Activated T-helper 1 cell treated with anti-CD3 and anti-CD28 coated beads, Interleukin-12 subunit alpha, Interleukin-12 subunit beta, Interleukin-2, Interleukin-4 antibody, amounts not matched to agents 30 ng/mL and 10 ng/mL and 1 ng/mL, durations not matched to agents 14 hours and 24 hours and 36 hours (primary cell): ENCODE measurements at places on chromosomes 1 and 21. TPM values are rescaled to one million over a fixed set of nuclear protein-coding genes. Genes with fewer than 3 reads are reported as not detected.

DNA sequence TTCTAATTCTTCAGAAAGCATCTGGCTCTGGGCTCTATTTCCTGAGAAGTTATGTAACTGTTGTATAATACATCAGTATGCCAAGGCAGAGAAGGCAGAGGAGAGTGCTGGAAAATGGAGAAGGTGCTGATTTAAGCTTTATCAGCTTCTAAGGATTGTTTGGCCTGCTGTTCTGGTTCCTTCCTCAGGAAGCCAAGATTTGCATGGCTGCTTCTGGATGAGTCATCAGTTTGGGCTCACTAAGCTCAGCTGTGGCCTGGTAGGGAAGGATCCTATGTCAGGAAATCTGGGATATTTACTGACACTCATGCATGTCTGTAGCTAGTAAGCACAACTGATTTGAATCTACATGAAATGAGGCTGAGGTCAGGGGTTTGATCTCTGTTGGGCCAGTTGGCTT lies 73.2 kb upstream of the ADGRL4 start:
- no peak for DNase-seq

DNA sequence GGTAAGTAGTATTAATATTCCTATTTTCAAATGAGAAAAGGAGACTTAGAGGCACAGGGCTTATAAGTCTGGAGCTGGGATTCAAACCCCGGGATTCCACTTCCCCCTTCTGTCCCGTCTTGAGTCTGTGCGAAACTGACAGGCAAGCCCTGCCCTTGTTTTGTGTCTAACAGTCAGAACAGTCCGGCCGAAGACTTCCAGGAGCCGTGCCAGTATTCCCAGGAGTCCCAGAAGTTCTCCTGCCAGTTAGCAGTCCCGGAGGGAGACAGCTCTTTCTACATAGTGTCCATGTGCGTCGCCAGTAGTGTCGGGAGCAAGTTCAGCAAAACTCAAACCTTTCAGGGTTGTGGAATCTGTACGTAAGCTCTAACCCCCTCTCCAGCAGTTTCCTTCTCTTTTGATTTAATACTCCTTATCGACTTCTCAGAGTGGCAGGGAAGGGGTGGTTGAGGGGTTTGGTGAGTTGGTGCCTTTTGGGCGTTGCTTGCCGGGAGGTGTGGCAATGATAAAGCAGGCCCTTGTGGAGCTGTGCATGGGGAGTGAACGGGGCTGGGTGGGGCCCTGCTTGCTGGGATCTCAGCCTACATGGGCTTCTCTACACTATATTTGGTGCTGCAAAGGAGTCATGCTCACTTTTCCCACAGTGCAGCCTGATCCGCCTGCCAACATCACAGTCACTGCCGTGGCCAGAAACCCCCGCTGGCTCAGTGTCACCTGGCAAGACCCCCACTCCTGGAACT lies 29.4 kb downstream of the IL6R start:
- DNase-seq = no peak

Gene GRHL3
- not detected in 2 replicates for total RNA-seq

DNA sequence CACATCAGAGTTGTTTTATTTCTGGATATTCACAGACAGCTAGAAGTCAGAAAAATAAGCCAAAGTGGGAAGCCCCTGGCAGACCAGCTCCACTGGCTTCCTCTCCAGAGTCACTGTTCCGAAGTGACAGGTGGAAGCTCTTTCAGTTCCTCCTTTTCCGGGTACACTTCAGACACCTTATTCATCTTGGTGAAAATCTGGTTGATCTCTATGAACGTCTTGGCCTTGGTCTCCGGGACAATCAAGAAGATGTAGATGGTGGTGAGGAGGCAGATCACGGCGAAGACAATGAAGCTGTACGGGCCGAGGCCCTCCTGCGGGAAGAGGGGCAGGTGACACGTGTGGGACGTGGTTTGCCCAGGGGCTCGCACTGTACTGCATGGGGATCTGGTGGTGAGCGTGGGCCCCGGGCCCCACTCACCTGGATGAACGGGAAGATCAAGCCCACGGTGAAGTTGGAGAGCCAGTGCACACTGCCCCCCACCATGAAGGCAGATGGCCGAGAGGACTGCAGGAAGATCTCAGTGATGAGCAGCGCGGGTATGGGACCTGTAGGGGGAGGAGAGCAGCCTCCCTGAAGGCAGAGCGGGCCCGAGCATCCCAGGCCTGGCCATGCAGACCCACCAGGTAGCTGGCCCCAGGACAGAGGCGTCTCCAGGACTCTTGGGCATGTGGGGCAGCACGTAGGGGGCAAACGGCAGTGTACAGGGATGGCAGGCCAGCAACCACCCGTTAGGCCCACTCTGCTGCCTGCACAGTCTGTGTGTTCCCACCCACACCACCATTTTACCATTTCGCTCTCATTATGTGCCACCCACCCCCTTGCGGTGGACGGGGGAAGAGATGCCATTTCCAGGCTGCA lies 11.5 kb upstream of the SLC2A7 start:
- no peak for DNase-seq

GRCh38 chr1:235749755-235750300 lies 100.2 kb upstream of the GNG4 start:
- DNase-seq = no peak

DNA sequence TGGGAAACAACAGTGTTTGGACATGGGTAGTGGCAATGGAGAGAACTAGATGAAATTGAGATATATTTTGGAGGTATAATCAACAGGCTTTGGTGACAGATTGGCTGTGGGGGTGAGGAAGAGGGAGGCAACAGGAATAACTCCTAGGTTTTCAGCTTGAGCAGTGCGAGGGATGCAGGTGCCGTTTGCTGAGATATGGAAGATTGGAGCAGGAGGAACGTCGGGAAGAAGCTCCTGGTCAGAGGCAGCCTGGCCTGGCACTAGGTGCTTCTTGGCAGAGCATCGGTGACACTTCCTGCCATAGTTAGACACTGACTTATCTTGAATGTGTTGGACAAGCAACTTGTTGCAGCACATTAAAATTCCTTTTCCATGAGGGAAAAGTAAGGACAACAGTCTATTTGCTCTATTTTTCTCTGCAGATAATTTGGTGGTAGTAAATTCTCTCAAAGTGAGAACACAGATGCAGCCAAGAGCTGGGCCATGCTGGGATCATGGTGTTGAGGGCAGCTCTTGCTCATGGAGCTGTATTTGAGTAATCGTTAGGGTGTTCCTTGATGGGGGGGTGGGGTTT lies 21.5 kb upstream of the MYSM1 start:
- DNase-seq = no peak
